ENCODE measurements at places on chromosomes 5 and 9. TPM values are rescaled to one million over a fixed set of nuclear protein-coding genes. Genes with fewer than 3 reads are reported as not detected.

The FBN2 gene
- total RNA-seq = 1.2 TPM

The CHSY3 gene
- total RNA-seq = 0.67 TPM

The DMGDH gene
- 4.1 TPM for total RNA-seq

The LRRC19 gene
- total RNA-seq = not detected

The TAS2R1 gene
- total RNA-seq = not detected

The SLC22A4 gene
- total RNA-seq = 2.2 TPM

The TMEM174 gene
- total RNA-seq = not detected

The ACOT12 gene
- not detected for total RNA-seq

The CCNJL gene
- total RNA-seq = 4.3 TPM

The PIP5K1B gene
- 1.1 TPM for total RNA-seq

The ARHGEF28 gene
- 36.6 TPM for total RNA-seq

The KLF4 gene
- 138 TPM for total RNA-seq

The PARP8 gene
- 14.7 TPM for total RNA-seq

DNA sequence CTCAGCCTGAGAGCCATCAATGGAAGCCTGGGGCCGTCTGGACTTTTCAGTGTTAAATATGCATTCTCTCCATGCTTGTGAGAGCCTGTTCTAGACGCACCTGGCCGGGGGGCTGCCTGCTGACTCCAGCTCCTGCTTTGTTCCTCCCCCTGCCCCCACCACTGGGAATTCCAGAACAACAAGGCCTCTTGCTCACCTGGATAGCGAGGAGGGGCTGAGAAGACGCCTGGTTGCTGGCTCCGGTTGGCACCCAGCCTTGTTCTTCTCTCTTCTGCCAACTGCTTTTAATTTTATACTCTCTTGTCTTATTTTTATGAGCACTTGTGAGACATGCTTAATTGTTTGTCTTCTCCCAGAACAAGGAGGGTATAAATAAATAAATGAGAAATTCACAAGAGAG, 15.0 kb upstream of the RAPGEF1 start:
- no peak for DNase-seq

- no peak for DNase-seq
Observed at GRCh38 chr9:79807971-79808370, 236.2 kb downstream of the TLE4 start.

DNA sequence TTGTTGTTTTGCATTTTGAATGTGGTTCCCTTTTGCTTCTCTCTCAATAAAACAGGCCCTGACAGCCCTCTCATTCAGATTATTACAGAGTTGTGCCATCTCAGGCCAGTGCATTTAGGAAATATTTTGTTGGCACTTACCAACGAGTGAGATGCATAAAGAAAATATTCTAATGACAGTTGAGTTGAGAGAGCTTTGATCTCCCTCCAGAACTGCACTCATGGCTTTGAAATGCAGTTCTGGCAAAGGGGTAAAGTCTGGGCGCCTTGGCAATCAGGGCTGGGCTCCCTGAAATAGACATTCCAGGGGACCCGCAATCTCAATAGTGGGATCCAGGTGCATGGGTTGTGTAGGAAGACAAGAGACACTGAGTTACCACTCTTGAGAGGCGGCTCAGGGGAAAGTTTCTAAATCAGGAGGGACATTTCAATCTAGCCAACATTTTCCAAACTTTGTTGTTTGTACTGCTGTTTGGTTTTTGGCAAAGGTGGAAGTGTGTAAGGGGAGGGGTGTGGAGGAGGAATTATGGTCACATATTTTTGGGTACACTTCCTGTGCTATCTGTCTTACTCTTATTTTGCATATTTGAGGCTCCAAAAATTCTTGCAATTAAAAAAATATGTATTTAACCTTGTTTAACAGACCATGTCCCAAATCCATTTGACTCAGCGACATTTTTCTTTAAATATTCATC, 48.8 kb downstream of the PAPPA start:
- no peak for DNase-seq

- DNase-seq = no peak
Observed at GRCh38 chr5:129204525-129204924, 110.0 kb downstream of the ISOC1 start.

- DNase-seq = no peak
Observed at GRCh38 chr5:10090074-10090473, 159.6 kb downstream of the ATPSCKMT start.

GRCh38 chr9:114285166-114285867, 37.6 kb upstream of the ORM1 start:
- DNase-seq = peak; percentile 90

- DNase-seq = no peak
Observed at GRCh38 chr5:133499895-133500294, 112.4 kb downstream of the FSTL4 start.

GRCh38 chr9:95280745-95281144, 36.8 kb downstream of the FANCC start:
- no peak for DNase-seq

DNA sequence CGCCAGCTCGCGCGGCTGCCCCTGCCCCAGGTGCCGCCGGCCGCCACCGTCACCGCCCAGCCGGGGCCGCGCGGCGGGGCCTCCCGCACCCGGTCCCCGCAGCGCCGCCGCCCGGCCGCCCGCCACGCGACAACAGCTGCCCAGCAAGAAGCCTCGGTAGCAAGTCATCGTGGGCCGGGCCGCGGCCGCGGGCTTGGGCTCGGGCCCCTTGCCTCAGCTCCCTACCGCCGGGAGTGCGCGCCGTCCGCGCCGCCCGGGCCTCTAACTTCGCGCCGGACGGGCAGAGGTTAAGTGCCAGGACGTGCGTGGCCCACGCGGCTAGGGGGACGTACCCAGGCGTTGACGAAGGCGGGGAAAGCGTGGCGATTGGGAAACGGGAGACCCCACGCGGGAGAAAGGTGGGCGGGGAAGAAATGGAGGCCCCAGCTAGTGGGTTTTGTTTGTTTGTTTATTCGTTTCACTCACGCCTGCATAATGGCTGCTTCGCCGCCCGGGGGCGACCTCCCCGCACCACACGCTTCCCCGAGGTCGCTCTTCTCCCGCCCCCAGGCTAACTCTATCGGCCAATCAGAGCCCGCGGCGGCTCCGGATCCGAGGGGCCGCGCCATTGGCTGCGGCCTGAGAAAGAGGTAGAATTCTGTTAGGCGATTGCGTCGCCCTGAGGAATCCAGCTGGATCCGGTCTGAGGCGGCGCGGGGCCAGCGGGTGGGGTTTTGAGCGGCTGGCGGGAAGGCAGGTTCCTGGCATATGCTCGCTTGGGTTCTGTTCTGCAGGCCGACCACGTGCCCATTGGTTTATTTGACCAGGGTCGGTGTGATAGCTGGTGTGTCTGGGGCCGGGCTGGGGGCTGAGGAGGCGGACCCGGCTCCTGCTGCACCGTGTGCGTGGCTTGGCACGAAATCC, at the start of gene NADK2:
NADK2 (minus strand) TSS at position 295 of the 903 bp plus-strand sequence; CDS start at position 168, 127 bp downstream.
- peak; percentile 97 for DNase-seq

GRCh38 chr5:172498431-172499129, 44.3 kb upstream of the SH3PXD2B start:
- peak; percentile 4 for DNase-seq

- DNase-seq = no peak
Observed at GRCh38 chr9:129725795-129726251, 27.0 kb downstream of the PTGES start.

DNA sequence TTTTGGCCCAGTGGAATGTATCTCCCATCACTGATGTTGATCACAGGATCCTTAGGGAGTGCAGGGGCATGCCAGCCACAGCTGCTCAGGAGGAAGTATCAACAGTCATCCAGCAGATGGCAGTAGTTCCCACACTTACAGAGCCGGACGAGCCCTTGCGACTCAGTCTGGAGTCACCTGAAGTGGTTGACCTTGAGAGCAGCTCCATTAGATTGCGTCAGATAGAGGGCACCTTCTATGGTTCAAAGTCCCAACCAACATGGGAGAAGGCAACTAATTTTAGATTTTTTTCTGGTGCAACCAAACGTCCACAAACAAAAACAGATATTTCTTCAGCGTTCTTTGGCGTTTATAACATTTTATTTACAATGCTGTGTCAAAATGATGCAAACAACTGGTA, 124.5 kb downstream of the EGFLAM start:
- peak; percentile 52 for DNase-seq

GRCh38 chr9:83656032-83656680, 33.2 kb downstream of the IDNK start:
- DNase-seq = no peak

DNA sequence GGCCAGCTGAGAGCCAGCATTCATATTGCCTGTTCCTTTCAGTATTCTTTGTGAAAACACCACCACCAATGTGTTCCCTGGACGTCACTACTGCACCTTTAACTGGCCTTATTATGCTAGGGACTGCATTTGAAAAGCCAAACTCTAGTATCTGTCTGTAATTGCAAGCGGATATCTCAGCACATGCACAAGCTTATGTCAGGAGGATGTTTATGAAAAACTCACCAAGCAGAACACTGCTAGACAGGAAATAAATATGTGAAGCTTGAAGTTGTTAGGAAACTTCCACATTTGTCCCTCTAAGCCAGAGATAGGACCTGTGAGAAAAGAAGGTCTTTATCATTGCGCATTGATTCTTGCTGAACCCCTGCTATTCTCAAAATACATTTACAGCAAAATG, 135.4 kb upstream of the CCDC152 start:
- no peak for DNase-seq

- DNase-seq = no peak
Observed at GRCh38 chr5:132073231-132074013, at the start of gene CSF2. TSS of gene CSF2 (plus strand) at chr5:132073789. CDS start at chr5:132073824, 35 bp downstream.

DNA sequence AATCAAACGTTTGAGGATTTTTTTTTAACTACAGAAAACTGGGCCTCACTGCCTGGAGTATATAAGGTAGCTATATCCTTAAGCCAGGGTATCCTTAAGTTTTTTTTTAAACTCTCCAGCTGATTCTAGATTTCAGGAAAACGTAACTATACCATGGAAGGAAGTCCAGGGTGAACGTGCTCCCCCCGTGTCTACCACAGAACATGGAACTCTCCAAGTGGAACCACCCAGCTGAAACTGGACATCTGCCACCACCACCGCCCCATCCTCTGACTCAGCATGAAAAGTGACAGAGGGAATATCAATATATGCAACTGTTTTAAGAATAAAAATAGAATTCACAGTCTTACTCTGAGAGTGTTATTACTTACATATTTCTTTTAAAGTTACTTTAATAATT, 61.3 kb downstream of the DROSHA start:
- DNase-seq = no peak

GRCh38 chr9:137464291-137464999, 5.3 kb upstream of the NSMF start:
- no peak for DNase-seq

GRCh38 chr5:132480893-132481595, 9.5 kb downstream of the IRF1 start:
- no peak for DNase-seq

DNA sequence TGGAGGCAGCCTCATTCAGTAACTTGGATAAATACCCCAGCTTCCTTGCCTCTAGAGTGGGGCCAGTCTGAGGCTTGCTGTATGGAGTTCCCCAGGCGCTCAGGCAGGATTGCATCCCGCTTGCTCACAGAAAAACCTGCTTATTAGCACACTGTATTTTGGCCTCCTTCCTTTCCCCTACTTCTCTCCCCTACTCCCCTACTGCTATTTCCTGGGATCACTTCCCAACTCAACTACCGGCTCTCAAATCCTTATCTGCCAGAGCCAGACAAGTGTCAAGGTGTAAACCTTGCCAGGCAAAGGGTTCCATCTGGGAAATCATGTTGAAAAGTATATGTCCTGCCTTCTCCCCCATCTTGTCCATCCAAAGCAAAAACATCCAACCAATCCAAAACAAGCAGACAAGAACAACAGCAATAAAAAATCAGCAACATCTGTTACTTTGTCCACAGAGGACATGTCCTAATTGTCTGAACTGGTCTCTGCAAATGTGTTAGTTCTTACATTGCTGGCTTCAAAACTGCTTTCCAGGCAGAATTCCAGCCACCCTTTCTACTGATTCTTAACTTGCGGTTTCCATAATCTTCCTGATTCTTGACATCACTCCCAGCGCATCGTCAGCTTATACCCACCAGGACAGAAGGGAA, 164.1 kb upstream of the SEMA6A start:
- no peak for DNase-seq

DNA sequence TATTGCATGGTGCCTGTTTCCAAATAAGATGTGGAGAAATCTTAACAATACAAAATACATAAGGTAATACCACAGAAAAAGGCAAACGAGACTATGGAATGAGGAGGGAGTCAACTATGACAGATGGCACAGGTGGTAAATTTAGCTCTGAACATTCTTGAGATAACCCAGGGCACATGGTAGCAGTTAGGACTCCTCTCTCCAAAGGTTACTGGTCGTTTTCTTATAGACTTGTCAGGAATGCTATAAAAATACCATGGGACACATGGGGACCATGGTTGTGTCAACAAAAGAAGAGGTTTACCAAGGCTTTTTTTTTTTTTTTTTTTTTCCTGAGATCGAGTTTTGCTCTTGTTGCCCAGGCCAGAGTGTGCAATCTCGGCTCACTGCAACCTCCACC, 209.4 kb upstream of the RFX3 start:
- DNase-seq = no peak

GRCh38 chr5:175696139-175696854, 38.4 kb downstream of the HRH2 start:
- no peak for DNase-seq

DNA sequence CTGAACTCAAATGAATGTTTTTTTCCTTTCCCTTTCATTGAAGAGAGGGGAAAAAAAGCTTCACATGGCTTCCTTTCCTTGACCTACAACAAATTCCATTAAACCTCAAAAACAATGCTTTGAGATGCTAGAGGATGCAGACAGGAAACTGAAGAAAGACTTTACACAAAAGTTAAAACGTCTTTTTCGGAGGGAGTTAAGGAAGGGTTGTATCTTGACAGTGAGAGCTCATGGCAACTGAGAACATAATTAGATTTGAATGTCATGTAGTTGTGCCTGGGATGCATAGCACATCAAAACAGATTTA, 66.4 kb downstream of the EBF1 start:
- no peak for DNase-seq

GRCh38 chr5:157689942-157690689, 18.8 kb downstream of the C5orf52 start:
- DNase-seq = no peak

DNA sequence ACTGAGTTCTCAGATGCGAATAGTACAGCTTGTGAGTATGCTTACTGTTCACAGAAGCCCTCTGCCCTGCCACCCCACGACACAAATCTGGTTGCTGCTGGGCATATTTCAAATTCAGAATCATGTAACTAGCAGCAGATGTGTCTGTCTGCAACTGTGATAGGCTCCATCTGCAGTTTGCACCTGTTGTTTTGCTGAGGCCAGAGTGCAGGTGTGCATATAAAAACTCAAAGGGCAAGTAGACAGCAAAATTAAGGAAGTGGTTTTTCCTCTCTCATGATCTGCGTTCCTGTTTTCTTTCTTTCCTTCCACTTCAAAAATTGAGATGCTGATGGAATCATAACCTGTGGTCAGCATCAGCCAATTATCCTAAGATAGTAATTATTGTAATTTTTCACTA, 1000.5 kb downstream of the PTPRD start:
- DNase-seq = no peak

- DNase-seq = no peak
Observed at GRCh38 chr5:161614342-161614741, 67.8 kb upstream of the GABRB2 start.

GRCh38 chr5:53276825-53277224, 167.3 kb upstream of the MOCS2 start:
- no peak for DNase-seq
